ENCODE measurements at places on chromosomes 11 and 22.
A peak's percentile ranks its signal among the peaks of the same experiment; 100 is the strongest.

GRCh38 chr11:47299078-47299477, 29.1 kb downstream of the MADD start:
- DNase-seq, result no peak

DNA sequence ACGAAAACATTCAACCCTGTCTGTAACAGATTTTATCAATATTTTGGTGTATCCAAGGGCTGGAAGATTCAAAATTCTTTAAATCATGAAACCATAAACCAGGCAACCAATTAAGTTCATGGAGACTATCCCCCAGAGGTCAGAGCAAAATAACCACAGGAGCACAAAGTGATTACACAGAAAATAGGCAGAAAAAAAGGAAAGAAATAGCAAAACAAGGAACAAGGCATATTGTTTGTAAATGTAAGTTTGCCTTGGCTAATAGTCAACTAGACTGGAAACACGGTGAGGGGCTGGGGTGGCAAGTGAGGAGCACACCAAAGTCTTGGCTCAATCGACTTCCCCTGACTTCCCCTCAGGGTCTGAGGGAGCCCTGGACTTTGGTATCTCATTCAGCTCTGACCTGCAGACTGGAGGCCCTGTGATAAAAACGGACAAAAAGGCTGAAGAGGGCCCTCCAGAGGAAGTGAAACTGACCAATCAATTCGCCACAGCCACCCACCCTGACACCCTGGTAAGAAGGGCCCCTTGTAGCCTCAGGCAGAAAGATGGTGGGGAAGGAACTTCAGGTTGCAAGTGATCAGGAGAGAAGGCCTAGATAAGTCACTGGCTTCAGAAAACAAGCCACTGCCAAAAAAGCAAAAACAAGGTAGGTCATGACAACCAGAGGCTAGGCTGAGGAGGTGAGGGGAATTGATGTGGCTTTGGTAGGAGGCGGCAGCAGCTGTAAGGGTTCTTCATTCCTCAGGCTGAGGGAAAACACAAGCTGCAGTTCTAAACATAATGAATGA, 1.8 kb downstream of the SIK3 start:
- peak; percentile 44 for DNase-seq

DNA sequence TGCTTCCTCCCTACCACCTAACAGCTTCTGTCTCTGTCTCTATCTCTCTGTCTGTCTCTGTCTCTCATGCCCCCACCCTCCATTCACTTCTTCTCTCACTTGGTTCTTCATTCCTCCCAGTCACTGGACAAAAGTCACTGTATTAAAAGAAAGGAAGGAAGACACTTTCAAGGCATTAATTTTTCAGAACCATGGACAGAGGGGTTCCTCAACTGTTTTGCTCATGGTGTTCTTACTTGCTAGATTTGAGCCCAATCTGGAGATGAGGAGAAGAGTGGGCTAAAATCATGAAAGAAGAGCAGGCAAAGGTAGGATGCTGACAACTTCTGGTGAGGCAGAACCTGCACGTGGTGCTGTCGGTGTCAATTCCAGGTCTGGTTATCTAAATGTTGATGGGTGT, 116.7 kb upstream of the LARGE1 start:
- DNase-seq, result no peak

- no peak for DNase-seq
Measured at GRCh38 chr11:95148938-95149337, 59.3 kb downstream of the ENDOD1 start.

DNA sequence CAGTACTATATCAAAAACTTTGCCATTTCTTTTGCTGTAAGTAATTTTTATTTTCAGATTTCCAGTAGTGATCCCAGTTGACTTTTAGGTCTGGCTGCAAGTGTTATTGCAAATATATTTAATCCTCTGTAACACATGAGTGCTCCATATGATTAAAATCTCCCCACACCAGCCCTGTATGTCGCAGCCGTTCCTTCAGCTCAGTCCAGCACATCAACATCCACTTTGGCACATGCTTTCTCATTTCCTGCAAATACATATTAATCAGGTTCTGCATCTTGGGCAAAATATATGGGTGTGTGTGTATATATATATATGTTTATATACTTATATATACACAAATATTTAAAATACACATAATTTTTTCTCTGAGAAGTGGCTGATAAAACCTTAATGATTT, 919.5 kb downstream of the JRKL start:
- no peak for DNase-seq

GRCh38 chr22:37213941-37214730, 1.9 kb upstream of the SSTR3 start:
- DNase-seq, result no peak

DNA sequence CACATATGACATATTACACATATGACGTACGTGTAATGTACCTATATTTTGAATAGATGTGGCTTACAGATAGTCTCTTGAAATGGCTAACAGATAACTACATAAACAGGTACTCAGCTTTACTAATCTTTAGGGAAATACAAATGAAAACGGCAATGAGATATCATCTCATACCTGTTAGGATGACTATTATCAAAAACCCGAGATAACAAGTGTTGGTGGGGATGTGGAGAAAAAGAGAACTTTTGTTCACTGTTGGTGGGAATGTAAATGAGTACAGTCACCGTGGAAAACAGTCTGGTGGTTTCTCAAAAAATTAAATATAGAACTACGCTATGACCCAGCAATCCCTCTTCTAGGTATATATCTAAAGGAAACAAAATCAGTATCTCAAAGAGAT, 247.6 kb downstream of the ETS1 start:
- DNase-seq, result no peak

DNA sequence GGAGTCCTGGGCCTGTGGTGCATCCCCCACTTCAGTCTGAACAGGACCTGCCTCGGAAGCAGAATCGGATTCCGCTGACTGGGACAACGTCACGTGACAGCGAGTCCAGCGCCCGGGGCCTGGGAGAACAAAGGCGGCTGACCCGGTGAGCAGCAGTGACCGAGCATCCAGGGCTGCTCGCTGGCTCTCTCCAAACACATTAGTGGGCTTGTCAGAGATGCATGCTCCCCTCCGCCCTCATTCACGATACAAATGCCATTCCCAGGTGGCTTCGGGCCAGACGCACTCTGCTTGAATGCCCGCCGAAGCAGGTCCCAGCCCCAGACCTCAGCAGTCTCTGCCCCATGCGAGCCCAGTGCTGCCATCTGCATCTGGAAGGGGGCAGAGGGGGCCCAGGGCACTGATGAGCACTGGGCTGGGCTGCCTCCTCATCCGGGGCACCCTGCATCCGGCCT, 91.0 kb downstream of the WNT7B start:
- DNase-seq, result no peak

- DNase-seq, result no peak
Measured at GRCh38 chr22:45263463-45264269, 21.1 kb upstream of the UPK3A start.

All from BJ (cell line).